ENCODE measurements at places on chromosomes 5 and 9.

GRCh38 chr9:134884492-134884891 is 3.9 kb downstream of the FCN2 start:
- no peak for DNase-seq

DNA sequence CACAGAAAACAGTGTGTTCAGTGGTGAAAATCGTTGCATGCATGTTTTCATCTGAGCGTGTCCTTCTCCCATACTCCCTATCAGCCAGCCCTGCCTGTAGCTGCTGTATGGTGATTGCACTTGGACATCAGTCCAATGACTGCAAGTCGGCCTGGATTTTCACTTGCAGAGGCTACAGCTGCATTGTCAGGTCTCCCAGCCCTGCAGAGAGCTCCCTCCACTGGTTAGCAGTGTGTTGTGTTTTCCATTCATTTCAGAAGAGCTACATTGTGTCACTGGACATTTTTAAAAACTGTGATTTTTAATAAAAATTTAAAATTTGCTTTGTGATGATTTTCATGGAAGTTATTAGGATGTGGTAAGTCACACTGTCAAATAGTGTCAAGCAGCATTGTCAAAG is 96.6 kb downstream of the SYK start:
- no peak for DNase-seq

- DNase-seq: no peak
Observed at GRCh38 chr9:72540348-72540873, 19.0 kb downstream of the TMC1 start.

- DNase-seq: no peak
Observed at GRCh38 chr5:65100911-65101631, 332.3 kb downstream of the CWC27 start.

DNA sequence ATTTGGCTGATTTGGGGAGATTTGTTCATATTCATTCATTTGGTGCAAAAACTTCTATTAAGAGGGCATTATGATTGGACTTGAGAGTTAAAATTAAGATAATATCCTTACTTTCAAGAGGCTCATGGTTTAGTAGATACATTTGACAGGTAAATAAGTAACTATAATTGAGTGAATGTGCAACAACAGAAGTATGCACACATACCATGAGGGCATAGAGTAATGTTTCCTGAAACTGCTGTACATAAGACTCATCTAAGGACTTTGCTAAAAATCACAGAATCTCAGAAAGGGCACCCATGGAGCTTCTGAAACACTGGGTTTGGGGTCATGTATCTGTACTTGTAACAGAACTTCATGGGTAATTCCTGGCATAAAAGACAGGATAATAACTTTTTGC is 70.1 kb upstream of the PPP2R2B start:
- DNase-seq: no peak

DNA sequence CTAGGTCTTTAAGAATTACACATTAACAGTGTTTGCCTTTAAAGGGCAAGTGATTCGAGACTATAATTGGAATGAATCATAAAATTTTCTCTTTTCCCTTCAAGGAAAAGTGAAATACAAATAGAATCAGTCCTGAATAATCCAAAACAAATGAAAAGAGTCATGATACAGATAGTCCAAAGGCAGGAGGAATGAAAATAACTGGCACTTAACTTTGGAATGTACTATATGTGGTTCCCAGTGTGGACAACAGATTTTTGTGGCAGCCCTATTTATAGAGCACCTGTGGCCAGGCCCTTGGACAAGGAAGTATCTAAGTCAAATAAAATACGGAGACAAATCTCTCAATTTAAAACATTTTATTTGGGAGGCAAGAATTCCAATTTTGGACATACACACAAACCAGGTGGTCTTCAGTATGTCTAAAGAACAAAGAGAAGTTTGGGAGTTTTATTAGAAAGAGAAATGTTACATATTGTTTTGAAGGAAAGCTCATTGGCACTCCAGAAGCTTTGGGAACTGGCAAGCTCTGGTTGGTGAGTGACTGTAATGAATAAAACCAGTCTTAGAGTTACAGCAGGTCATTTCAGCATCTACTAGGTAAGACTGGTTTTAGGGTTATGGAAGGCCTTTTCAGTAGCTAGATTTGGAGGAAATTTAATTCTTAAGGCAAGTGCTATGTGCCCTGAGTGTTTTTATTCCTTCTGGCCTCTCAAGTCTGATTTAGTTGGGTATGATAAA is 116.0 kb upstream of the PAM start:
- DNase-seq: no peak

DNA sequence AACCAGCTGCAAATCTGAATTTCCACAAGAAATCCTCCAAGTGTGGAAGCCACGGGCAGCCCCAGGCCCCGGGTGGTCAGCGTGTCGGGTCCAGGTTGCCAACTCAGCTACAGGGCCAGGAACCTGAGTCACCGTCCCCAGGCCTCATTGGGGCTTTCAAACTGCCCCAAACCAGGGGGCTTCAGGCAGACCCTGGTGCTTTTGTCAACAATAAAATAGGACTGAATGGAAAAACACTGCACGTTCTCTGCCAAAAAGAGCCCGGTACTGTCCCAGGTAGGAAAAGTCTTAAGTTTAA is 24.0 kb downstream of the GFPT2 start:
- no peak for DNase-seq

- DNase-seq: no peak
Observed at GRCh38 chr5:78597974-78598371, 50.6 kb downstream of the LHFPL2 start.

DNA sequence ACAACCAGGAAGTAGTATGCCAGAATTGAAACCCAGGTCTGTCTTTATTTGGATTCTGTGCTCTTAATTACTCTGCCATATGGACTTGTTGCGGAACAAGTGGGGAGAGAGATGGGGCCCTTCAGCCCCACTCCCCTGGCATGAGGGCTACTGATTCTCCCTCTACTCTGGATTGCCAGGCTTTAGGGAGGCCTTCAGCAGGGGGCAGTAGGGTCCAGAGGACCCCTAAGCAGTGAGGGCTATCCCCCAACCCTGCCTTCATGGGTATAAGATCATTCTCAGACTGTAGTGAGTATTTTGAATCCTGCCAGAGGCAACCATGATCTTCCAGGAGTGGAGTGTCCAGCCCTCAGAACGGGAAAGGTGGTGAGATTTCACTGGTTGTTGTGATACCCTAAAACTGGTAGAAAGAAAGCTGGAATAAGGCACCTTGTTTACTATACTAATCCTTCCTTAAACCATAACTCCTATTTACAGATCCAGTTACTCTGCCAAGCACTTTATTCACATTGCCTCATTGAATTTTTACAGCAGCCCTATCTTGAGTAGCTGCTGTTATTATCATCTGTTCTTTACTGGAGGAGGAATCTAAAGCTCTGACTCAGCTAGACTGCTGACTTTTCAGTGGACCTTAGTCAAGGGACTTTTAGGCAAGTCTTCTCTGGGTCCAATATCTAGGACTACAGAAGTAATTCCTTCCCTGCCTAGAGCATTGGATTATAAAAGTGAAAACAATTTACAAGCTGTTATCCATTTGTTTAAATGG is 31.3 kb upstream of the LARP1 start:
- no peak for DNase-seq
